Osteocyte (in vitro differentiated cells): ENCODE measurements at places on chromosomes 2 and 18.

GRCh38 chr2:101710471-101711318 lies 13.2 kb downstream of the MAP4K4 start:
- H3K27me3 ChIP-seq: no peaks in the 10 kb centered on the region
- H3K36me3 ChIP-seq: peaks cover 5% of the 10 kb centered on the region
- peak overlapping the region; percentile 62 for H3K27ac ChIP-seq
- H3K4me1 ChIP-seq: peaks cover 41% of the 10 kb centered on the region

DNA sequence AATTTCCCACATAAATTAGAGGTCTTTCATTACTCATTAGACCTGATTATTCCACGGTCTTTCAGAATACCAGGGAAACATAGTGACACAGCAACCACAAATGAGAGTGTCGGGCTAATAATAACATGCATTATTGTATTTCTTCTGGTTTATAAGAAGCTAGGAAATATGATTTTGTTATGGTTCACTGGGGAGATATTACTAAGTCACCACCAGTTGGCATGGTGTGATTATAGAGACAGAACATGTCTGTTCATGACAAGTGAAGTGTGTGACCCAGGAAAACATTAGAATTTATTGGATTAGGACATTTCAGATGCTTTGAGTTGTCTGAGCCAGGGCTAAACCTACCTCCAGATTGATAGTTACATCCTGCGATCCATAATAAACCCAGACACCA lies 494.4 kb downstream of the FBXO15 start:
- H3K27me3 ChIP-seq: peaks cover 7% of the 10 kb centered on the region
- no peak overlapping the region for H3K4me3 ChIP-seq

- H3K36me3 ChIP-seq: no peaks in the 10 kb centered on the region
- DNase-seq: no peak
- H3K27me3 ChIP-seq: peaks cover 11% of the 10 kb centered on the region
Measured at GRCh38 chr2:68110102-68110501, 47.3 kb upstream of the C1D start.

DNA sequence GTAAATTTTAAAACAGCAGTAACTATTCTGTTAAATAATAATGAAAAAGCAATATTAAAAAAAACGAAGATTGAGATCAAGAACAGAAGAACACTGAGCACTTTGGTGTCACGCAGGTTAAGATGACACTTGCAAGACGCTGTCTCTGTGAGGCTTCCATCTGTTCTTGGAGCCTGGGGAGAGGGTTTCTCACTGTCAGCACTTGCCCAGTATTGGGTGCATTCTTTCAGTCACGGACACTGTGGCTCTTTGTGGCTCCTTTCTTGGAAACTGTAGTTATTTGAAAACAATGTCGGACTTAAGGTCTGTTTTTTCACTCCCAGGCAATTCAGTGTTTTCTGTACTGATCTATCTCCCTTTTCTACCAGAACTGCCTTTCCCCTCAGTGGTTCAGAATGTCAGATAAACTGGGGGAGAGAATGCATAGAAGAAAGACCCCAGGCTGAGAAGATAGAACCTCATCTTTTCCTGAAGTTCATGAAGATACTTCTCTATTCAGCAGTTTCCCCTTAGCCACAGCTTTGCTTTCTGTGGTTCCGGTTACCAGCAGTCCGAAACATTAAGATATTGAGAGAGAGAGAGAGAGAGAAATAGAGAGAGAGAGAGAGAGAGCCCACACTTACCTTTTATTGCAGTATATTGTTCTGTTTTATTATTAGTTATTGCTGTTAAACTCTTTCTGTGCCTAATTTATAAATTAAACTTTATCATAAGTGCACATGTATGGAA lies 283.3 kb downstream of the DCDC2C start:
- H3K36me3 ChIP-seq: no peaks in the 10 kb centered on the region
- no peak overlapping the region for H3K4me3 ChIP-seq

DNA sequence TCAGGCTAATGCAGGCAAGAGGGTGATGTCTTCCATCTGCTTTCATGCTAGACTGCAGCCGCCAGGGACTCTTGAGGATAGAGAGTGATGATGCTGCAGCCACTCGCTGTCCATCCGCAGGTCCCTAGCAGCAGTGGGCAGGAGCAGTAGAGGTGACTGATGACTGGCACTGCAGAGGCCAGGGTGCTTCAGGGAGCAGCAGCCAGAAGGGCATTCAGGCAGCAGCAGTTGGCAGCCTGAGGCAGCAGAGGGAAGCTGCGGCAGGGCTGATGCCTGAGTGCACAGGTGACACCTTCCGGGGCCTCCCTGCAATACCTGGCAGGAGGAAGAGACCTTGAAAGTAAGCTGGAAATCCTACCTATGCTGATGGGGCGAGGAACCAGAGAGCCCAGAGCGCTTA lies 214.2 kb downstream of the ICOS start:
- peaks cover 4% of the 10 kb centered on the region for H3K4me1 ChIP-seq
- peaks cover 46% of the 10 kb centered on the region for H3K27me3 ChIP-seq
- H3K27ac ChIP-seq: no peak overlapping the region
- no peaks in the 10 kb centered on the region for H3K36me3 ChIP-seq
- no peak for DNase-seq
- H3K4me3 ChIP-seq: no peak overlapping the region

DNA sequence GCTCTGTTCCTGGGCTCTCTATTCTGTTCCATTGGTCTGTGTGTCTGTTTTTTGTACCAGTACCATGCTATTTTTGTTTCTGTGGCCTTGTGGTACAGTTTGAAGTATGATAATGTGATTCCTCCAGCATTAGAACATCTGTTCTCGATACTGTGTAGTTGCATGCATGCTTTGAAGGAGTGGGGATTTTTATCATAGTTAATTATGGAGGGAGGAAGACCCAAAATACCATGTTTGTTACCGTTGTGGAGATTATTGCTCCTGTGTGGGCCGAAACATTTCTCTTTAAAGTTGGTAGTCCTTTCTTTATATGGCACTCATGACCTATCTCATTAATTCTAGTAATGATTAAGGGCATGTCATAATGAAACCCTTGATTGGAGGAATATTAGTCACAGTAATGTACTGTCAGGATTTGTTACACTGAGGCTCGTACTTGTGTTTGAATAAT lies 87.6 kb downstream of the TTC27 start:
- DNase-seq: no peak
- H3K4me3 ChIP-seq: no peak overlapping the region
- peaks cover 24% of the 10 kb centered on the region for H3K4me1 ChIP-seq

DNA sequence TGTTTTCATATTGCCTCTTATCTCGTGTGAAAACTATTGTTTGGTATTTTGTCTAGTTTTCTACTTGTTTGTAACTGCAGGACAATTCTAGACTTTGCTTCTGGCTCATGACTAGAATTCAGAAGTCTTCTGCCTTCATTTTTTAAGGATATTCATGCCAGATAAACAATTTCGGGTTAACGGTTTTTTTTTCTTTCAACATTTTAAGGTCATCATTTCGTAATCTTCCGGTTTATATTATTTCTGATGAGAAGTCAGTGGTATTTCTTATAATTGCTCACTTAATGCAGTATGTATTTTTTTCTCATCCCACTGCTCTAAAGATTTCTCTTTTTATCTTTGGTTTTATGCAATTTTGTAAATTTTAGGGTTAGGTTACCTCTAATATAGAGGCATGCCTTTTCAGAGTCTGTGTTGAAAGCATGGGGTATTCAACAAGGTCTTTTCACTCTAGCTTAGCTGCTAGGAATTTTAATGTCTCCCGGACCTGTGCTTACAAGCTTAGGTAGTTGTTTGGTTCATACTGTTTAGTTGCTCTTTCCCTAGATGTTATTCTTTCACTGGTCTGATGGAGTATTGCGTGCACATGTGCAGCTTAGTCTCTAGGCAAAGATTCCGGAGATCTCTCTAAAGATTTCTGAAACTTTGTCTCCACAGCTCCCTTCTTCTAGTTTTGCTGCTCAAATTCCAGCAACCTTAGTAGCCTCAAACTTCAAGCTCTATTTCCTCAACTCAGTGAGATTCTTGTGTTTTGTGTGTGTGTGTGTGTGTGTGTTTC lies 198.1 kb downstream of the MCFD2 start:
- DNase-seq: no peak
- H3K36me3 ChIP-seq: peaks cover 17% of the 10 kb centered on the region
- no peak overlapping the region for H3K4me3 ChIP-seq
- peaks cover 68% of the 10 kb centered on the region for H3K4me1 ChIP-seq

- H3K27ac ChIP-seq: peak overlapping the region; percentile 24
- no peak overlapping the region for H3K4me3 ChIP-seq
- H3K4me1 ChIP-seq: peaks cover 42% of the 10 kb centered on the region
Measured at GRCh38 chr2:217749008-217749407, 253.8 kb downstream of the TNS1 start.

DNA sequence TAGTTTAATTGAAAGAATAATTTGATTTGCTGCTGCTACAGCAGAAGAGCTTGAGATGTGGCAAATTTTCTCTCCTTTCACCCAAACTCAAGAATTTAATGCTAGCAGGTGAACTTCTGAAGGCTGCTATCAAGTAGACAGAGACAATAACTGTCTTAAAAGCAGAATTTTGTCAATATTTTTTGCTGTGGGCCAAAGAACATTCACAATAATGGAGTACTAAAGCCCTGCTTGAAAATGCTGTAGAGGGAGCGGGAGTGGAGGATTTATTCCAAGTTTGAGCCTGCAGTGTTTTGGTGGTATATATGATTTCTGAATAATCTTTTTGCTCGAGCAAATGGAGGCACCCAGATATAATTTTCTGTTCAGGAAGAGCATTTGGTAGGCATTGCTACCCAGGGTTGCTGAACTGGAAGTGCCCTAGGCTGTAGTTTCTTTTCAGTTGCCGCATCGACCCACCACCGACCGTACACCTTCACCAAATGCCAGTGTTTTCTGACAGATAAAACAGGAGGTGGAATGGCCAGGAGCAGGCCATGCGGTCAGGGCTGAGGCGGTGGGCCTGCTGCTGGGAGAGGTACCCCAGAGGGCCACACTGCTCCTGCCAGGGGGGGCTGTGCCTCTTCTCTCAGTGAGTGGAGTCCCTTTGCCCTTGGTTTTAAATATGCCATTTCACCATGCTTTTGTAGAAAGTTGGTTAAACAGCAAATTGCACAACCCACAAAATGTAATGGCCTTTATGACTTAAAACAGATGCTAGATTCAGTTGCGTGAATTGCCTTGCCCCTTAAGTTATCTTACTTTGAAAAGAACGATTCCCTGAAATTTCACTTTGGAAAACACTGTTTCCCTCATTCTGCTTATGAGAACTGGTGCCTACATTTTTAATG lies 36.4 kb downstream of the TSHZ1 start:
- peak overlapping the region; percentile 91 for H3K27ac ChIP-seq
- H3K4me1 ChIP-seq: peaks cover 34% of the 10 kb centered on the region
- no peaks in the 10 kb centered on the region for H3K36me3 ChIP-seq
- H3K4me3 ChIP-seq: peak overlapping the region; percentile 77

- no peaks in the 10 kb centered on the region for H3K36me3 ChIP-seq
- H3K4me3 ChIP-seq: no peak overlapping the region
- peaks cover 35% of the 10 kb centered on the region for H3K4me1 ChIP-seq
- H3K27me3 ChIP-seq: no peaks in the 10 kb centered on the region
Measured at GRCh38 chr2:149064856-149065630, 26.5 kb downstream of the LYPD6B start.

- H3K36me3 ChIP-seq: no peaks in the 10 kb centered on the region
- H3K4me1 ChIP-seq: peaks cover 23% of the 10 kb centered on the region
- H3K27ac ChIP-seq: peak overlapping the region; percentile 70
- no peaks in the 10 kb centered on the region for H3K27me3 ChIP-seq
Measured at GRCh38 chr2:212145121-212145520, 393.5 kb downstream of the ERBB4 start.

GRCh38 chr18:35077937-35078336 lies 36.7 kb downstream of the MAPRE2 start:
- H3K4me3 ChIP-seq: no peak overlapping the region
- H3K27ac ChIP-seq: peak overlapping the region; percentile 39
- no peaks in the 10 kb centered on the region for H3K27me3 ChIP-seq
- H3K4me1 ChIP-seq: peaks cover 65% of the 10 kb centered on the region
- DNase-seq: no peak

- peak overlapping the region; percentile 39 for H3K4me3 ChIP-seq
- peaks cover 18% of the 10 kb centered on the region for H3K36me3 ChIP-seq
- no peak for DNase-seq
Measured at GRCh38 chr2:9613291-9613690, 17.5 kb downstream of the YWHAQ start.

- H3K27me3 ChIP-seq: no peaks in the 10 kb centered on the region
- H3K4me1 ChIP-seq: peaks cover 48% of the 10 kb centered on the region
- DNase-seq: no peak
- H3K27ac ChIP-seq: peak overlapping the region; percentile 98
- no peaks in the 10 kb centered on the region for H3K36me3 ChIP-seq
- peak overlapping the region; percentile 73 for H3K4me3 ChIP-seq
Measured at GRCh38 chr18:34710458-34710914, 388 bp downstream of the DTNA start.

GRCh38 chr2:165877565-165878550 lies 75.7 kb downstream of the TTC21B start:
- no peak overlapping the region for H3K4me3 ChIP-seq
- DNase-seq: no peak
- no peaks in the 10 kb centered on the region for H3K27me3 ChIP-seq
- peaks cover 24% of the 10 kb centered on the region for H3K36me3 ChIP-seq
- H3K27ac ChIP-seq: no peak overlapping the region
- no peaks in the 10 kb centered on the region for H3K4me1 ChIP-seq

DNA sequence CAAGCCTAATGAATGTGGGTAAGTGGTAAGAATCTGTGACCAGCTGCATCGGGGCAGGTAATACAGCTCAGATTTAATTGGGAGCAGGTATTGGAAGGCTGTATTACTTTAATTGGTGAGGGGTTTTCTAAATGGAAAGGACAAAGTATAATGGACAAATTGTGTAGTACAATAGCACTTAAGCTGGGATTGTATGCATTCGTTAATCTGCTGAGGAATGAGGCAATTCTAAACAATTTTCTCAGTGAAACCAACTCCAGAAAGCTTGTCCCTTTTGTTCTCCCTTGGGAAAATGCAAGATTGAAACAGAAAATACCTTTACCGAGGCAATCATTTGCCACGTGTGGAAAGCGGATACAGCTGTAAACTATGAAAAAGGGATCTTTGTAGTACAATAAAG lies 801.6 kb upstream of the POU3F3 start:
- H3K27me3 ChIP-seq: no peaks in the 10 kb centered on the region
- DNase-seq: no peak
- H3K4me3 ChIP-seq: no peak overlapping the region
- H3K27ac ChIP-seq: no peak overlapping the region
- no peaks in the 10 kb centered on the region for H3K36me3 ChIP-seq

GRCh38 chr2:36798724-36799123 lies 102.2 kb downstream of the VIT start:
- peaks cover 16% of the 10 kb centered on the region for H3K27me3 ChIP-seq
- H3K27ac ChIP-seq: no peak overlapping the region
- no peaks in the 10 kb centered on the region for H3K36me3 ChIP-seq
- no peak for DNase-seq
- no peak overlapping the region for H3K4me3 ChIP-seq

DNA sequence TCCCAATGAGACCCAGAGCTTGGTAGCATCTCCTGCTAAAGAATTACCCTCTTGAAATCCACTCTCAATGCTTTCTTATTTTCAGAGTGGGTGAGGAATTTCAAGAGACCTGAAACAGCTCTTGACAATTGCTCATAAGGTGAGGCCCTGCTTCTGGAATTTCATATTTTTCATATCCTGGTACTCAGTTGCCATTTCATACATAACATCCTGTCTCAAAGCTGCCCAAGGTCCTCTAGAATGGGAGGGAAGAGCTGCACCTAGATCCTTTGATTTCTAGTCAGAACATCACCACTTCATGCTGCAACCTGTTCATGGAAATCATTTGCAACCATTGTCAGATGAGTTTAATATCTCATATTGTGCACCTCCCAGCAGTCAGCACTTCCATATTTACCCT lies 404.8 kb upstream of the GALNT5 start:
- no peaks in the 10 kb centered on the region for H3K4me1 ChIP-seq
- H3K4me3 ChIP-seq: no peak overlapping the region
- DNase-seq: no peak
